Fibroblast of skin of back (primary cell): ENCODE measurements at places on chromosomes 2 and 18.
A peak's percentile ranks its signal among the peaks of the same experiment; 100 is the strongest.

GRCh38 chr2:65529419-65529818 lies 97.0 kb upstream of the SPRED2 start:
- no peak for DNase-seq

DNA sequence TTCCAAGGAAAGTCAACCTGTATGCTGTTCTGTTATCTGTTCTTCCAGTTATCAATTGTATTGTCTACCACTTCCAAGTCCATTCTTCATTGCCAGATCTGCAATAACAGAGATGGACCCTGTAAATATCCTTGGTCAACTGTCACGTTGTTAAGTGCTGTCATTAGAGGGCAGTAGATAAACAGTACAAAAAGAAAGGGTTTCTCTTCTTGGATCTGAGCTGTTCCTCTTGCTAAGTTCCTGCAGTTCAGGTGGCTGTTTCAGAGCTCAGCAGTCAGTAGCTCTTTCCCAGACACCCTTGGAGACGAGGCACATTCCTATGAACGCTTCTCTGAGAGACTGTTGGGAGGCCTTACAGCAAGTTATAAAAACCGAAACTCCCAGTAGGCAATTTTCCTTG lies 957.1 kb upstream of the CHAC2 start:
- peak; percentile 38 for DNase-seq

- peak; percentile 19 for DNase-seq
These were observed 388.9 kb downstream of the ZEB2 start for GRCh38 chr2:144131042-144131441.

- no peak for DNase-seq
These were observed 48.3 kb upstream of the CAVIN2 start for GRCh38 chr2:191895195-191895594.

DNA sequence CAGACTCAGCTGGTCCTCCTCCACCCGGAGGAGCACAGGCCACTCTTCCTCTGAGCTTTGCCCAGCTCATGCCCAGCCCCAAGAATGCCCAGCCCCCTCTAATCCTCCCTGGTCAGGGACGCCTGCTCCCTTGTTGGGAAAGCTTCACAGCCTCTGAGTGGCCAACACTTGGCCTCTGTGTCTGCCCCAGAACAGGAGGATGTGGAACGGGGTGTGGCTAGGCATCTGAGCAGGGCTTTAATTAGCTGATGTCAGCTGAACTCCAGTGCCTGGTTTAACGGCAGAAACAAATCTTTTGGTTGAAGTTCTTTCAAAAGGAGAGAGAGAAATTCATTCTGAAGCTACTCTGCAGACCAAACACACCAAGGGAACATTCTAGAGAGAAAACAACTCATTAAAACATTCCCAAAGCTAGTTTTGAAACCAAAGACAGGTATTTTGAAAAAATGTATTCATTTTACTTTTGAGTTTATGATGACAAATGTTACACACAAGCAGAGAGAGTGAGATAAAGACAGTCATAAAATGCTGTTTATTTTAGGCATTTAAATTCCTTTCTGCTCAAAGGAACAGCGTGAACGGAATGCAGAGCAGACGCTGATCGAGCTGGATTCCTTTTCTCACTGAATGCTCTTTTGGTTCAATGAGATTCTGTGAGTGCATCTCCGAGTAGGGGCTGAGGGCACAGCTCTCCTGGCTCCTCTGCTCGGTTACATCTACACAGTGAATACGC lies 63.8 kb downstream of the RTP5 start:
- DNase-seq: peak; percentile 13

DNA sequence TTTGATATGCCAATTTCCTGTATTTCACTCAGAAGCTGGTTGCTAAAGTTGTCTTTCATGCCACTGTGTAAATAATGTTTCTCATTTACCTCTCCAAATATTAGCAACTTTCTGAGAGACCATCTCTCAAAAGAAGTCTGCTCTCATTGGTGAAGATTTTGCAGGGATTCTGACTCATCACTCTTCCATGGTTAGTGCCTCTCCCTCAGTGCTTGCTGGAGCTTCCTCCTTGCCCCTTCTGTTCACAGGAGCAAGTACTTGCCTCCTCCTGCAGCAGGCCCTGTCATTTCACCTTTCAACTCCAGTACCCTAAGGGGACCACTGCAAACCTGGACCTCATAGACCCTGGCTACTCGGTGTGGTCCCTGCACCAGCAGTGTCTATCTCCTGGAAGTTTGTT lies 168.8 kb downstream of the ZNF385B start:
- DNase-seq: peak; percentile 1

- DNase-seq: no peak
These were observed 54.7 kb downstream of the CD28 start for GRCh38 chr2:203761121-203761520.

DNA sequence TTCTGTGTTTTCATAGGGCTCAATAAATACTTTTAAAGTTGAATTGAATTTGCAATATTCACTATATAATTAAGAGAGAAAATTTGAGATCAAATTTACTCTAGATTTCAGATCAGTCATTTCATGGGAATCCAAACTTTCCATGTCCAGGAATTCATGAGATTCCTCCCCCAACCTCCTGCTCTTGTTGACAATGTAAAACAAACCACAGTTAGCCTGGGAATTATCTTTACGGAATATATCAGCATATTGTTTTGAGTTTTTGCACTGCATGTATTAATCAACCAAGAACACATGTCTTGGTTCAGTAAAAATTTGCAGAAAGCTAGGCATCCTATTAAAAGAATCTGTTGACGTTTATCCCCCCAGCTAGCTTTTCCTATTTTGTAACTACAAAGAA lies 42.3 kb downstream of the CYP1B1 start:
- DNase-seq: peak; percentile 54

- no peak for DNase-seq
These were observed 168.2 kb downstream of the GALNT1 start for GRCh38 chr18:35749701-35750100.

GRCh38 chr18:26425148-26425531 lies 123.2 kb downstream of the KCTD1 start:
- no peak for DNase-seq

- no peak for DNase-seq
These were observed 55.1 kb downstream of the ACAA2 start for GRCh38 chr18:49758263-49758610.

DNA sequence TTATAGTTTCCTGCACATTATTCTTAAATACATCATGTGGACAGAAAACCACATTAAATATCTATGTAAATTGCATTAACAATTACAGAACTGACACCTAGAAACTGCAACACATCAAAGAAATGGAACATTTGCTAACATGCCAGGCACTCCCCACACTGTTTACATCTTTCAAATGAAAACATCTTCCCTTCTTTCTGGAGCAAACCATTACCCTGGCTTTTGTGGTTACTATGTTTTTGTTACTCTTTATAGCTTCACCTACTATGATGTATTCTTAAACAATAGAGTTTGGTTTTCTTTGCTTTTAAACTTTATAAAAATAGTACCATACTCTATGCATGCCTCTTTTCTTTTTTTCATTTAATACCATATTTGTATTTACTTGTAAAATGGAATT lies 1894.5 kb upstream of the CELF4 start:
- DNase-seq: no peak

DNA sequence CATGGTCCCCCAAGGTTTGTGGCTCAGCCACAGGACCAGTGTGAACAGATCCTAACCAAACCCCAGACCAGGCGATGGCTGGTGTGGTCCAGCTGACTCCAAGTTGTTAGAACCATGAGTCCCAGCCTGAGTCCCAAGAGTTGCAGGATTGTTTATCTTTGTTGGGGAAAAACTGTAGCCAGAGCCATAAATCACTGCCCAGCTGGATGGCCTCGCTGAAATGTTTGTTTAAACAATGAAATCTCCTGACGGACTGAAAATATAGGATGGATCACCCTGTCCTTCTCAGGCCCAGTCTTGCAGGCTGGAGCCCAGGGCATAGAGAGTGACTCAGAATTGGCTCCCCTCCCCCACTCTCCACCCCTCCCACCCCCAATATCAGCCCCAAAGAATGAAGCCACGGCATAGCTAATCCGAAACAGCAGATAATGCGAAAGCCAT lies 36.4 kb downstream of the PKDCC start:
- peak; percentile 77 for DNase-seq

GRCh38 chr2:54708584-54709335 lies 14.7 kb upstream of the EML6 start:
- DNase-seq: no peak

DNA sequence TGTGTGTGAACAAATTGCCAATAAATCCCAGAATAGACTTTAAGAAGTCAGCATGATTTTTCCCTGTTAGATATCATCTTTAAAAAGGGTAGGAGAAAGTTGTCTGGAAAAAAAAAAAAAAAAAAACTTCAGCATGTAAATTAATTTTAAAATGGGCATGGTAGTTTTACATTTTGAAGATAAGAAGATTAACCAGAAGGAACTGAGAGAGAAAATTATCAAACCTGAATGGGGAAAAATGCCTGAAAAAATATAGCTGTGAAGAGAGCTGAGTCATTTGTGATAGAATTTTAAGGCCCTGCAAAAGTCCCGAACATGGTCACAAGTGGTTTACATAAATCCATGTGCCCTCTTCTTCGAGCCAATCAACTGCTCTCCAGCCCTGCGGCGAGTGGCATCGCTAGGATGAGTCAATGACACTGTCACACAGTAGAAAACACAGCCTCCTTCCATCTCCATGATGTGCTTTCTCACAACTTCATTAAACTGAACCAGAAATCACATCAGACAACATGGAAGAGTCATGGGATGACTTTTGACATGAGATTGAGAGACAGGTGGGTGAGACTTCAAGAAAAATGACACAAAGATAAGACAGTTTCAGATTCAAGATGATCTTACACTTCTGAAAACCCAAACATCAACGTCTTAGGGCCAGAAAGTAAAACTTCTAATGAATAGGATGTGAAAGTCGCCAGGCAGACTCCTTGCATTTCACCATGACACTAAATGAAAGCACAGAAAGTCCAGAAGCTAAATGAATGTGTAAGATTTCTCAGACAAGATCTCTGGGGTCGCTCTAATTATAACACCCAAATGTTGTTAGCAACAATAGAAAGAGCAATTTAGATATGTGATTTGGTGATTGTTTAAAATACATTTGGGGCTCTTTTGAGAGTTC lies 273.0 kb upstream of the ID2 start:
- DNase-seq: no peak

DNA sequence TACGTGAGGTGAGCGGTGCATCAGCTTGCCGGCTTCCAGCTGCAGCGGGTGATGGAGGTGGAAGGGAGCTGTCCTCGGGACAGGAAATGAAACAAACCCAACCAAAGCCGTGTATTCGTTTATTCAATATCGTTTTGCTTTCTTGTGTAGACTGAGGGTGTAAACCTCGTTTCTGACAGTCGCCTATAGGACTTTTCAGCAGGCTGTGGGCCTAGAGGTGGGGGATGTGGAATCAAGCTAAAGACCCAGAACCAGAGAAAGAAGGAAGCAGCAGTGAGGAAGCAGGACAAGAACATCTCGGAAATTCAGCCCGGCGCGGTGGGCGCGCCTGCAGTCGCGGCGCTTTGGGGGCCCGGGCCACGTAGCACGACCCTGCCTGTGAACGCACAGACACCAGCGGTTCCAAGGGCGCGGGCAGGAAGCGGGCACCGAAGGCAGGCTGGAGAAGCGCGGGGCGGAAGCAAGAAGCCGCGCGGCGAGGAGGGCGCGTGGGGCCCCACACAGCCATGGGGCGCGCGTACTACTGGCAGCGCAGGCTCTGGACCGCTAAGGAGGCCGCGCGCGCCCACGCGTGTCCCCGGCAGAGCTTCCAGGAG lies 755 bp upstream of the ATP9B start:
- peak; percentile 16 for DNase-seq

GRCh38 chr2:203450561-203450960 lies 84.5 kb downstream of the RAPH1 start:
- DNase-seq: no peak

DNA sequence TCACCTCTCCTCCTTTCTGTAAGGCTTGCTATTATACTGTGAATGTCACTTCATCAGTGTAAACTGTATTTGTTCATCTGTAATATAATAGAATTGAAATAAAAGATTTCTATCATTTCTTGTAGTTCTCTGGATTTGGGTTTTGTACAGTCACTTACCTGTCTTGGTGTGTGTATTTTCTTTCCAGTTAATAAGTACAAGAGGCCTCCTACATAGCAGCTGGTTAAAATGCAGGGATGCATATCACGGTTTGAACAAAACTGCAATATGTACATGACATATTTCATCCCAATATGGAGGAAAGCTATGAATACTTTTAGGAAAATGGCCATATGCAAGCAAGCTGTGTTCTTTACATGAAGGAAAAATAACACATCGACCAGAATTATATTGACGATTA lies 5.4 kb upstream of the STAT1 start:
- no peak for DNase-seq

- DNase-seq: peak; percentile 6
These were observed 69.3 kb downstream of the KCNG2 start for GRCh38 chr18:79866889-79867574.

DNA sequence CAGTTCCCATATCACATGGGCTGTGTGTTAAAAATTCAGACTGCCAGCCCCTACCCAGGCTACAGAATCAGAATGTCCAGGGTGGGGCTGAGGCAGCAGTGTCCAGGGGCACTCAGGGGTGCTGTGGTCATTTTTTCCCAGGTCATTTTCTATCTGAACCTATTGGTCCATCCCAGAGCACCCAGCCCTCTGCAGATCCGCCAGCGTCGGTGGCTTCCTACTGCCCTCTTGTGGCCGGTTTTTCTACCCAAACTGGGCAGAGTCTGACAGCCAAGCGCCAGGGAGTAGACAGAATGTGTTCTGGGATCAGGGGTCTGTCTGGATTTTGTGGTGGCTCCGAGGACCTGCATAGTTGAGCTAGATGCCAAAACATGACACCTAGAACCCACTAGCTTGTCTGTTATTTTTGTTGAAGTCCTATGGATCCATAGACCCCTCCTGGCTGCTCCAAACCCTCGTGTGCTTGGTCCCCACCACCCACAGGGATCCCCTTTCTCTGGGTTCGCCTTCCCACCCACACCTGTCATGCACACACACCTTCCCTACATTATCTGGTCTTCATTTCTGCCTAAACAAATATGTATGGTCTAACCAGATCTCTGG lies 34.1 kb upstream of the RMDN2 start:
- DNase-seq: peak; percentile 68

GRCh38 chr2:229235131-229235914 lies 35.8 kb downstream of the PID1 start:
- DNase-seq: peak; percentile 0

- no peak for DNase-seq
These were observed 583.4 kb downstream of the NRXN1 start for GRCh38 chr2:50448556-50448955.

GRCh38 chr2:20650393-20650876 lies 463 bp downstream of the HS1BP3 start:
- peak; percentile 40 for DNase-seq

DNA sequence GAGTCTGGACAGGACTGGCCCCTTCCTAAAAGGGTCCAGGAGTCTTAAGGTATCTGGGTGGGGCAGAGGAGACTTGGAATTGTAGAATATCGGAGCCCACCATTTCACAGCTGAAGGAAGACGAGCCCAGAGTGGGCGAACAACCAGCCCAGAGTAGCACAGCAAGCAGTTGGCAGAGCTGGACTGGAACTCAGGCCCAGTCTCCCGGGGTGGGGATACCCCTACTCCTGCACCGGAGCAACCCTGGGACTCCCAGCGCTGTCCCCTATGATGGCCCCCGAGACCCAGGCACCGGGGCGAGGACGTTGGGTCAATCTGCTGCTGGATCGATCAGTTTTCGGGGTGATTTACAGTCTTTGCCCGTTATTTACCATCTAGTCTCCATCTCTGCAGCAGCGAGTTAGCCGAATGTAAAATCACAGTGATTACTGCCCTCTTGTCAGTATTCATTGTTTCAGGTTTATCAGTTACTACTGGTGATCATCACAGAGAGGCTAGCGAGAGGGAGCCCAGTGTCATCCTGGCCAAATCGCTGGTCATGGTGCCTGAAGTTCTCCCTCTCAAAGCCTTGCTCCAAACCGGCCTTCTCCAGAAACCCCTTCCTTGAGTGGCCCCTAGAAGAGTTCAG lies 75.3 kb downstream of the SMAD7 start:
- no peak for DNase-seq

GRCh38 chr18:58666176-58666575 lies 5.1 kb upstream of the MALT1 start:
- peak; percentile 78 for DNase-seq
